ENCODE measurements at places on chromosomes 4 and X.
A peak's percentile ranks its signal among the peaks of the same experiment; 100 is the strongest.

DNA sequence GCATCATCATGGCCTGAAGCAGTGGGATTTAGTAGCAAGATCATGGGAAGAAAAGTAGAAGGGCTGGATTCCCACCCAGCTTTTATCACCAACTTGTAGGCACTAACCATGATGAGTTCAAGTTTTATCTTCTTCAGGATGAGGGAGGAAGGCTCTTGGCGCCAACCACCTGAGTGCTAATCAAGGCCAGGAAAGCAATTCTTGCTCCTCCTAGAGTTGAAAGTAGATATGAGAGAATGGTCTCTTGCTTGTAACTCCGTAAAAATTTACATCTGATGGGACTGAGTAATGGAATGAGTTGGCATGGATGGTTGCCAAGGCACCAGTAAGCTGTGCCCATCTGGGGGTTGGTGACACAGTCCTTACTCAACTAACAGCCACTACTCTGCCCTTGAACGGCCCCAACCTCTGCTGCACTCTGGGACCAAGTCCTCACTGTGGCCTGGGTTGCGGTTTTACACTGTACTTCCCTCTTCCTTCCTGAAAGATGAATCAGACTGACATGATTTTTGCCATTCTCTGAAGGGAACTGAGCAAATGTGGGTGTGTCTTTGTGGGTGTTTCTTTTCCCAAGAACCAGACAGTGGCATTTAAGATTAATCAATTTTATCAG lies 39.4 kb upstream of the NDP start:
- H3K36me3 ChIP-seq = no peaks in the 10 kb centered on the region
- no peak overlapping the region for H3K27ac ChIP-seq
- no peaks in the 10 kb centered on the region for H3K27me3 ChIP-seq
- H3K4me1 ChIP-seq = no peaks in the 10 kb centered on the region

- H3K4me1 ChIP-seq = peaks cover 22% of the 10 kb centered on the region
- peak overlapping the region; percentile 92 for H3K27ac ChIP-seq
- H3K36me3 ChIP-seq = no peaks in the 10 kb centered on the region
- peaks cover 3% of the 10 kb centered on the region for H3K27me3 ChIP-seq
Observed at GRCh38 chrX:1164322-1165288, 47.8 kb downstream of the CRLF2 start.

- no peaks in the 10 kb centered on the region for H3K4me1 ChIP-seq
- no peaks in the 10 kb centered on the region for H3K36me3 ChIP-seq
- H3K4me3 ChIP-seq = no peak overlapping the region
Observed at GRCh38 chrX:23389196-23389792, 54.6 kb downstream of the PTCHD1 start.

DNA sequence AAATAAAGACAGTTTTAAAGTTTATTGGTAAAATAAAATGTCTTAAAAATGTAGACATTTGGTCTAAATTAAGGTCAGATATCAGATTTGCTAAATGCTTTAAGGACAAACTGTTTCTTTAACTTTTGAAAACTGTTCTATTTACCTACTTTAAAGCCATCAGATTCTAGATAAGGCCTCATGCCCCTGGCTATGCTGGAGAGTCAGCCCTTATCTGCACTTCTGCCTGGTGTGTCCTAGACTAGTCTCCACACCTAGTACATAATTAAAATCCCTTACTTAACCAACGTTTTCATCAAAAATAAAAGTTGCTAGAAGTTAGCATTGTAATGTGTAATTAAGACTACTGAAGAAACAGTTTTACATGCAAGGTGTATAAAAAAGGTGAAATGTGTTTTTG lies 25.6 kb downstream of the HSD17B11 start:
- no peaks in the 10 kb centered on the region for H3K27me3 ChIP-seq
- H3K27ac ChIP-seq = no peak overlapping the region
- no peak for DNase-seq
- H3K4me1 ChIP-seq = peaks cover 4% of the 10 kb centered on the region
- peaks cover 43% of the 10 kb centered on the region for H3K36me3 ChIP-seq

GRCh38 chr4:178426871-178427270 lies 984.6 kb upstream of the AGA start:
- no peak overlapping the region for H3K4me3 ChIP-seq
- no peaks in the 10 kb centered on the region for H3K27me3 ChIP-seq
- H3K4me1 ChIP-seq = no peaks in the 10 kb centered on the region
- no peak for DNase-seq
- no peak overlapping the region for H3K27ac ChIP-seq

GRCh38 chrX:111182997-111183396 lies 87.0 kb downstream of the PAK3 start:
- no peaks in the 10 kb centered on the region for H3K27me3 ChIP-seq
- H3K4me3 ChIP-seq = no peak overlapping the region
- peaks cover 8% of the 10 kb centered on the region for H3K4me1 ChIP-seq
- H3K36me3 ChIP-seq = peaks cover 1% of the 10 kb centered on the region

DNA sequence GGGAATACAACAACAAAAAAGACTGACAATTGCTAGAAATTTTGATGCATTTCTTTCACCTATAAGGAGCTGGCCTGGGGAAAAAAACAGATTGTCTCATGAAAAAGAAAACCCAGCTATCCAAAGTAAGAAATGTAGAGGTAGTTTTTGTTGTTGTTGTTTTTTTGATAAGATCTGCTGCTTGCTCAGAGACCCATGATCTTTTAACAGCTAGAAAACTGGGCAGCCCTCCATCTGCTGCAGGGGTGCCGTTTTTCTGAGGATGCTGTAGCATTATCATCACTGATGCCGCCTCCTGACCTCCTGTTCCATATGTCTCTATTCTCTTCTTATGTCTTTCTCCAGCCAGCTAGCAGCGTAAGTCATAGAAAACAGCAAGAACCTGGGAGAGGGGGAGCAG lies 98.3 kb downstream of the BMPR1B start:
- no peak overlapping the region for H3K27ac ChIP-seq
- peaks cover 4% of the 10 kb centered on the region for H3K36me3 ChIP-seq
- H3K4me3 ChIP-seq = no peak overlapping the region
- no peak for DNase-seq

GRCh38 chrX:149259241-149259640 lies 245.9 kb downstream of the IDS start:
- H3K4me1 ChIP-seq = no peaks in the 10 kb centered on the region
- H3K27me3 ChIP-seq = no peaks in the 10 kb centered on the region
- DNase-seq = no peak

GRCh38 chr4:4860600-4861389 lies 1.3 kb downstream of the MSX1 start:
- peaks cover 14% of the 10 kb centered on the region for H3K4me1 ChIP-seq
- H3K4me3 ChIP-seq = peak overlapping the region; percentile 70
- H3K27ac ChIP-seq = no peak overlapping the region
- peaks cover 85% of the 10 kb centered on the region for H3K27me3 ChIP-seq
- no peak for DNase-seq

- H3K27me3 ChIP-seq = no peaks in the 10 kb centered on the region
- no peaks in the 10 kb centered on the region for H3K36me3 ChIP-seq
- H3K4me3 ChIP-seq = no peak overlapping the region
- H3K4me1 ChIP-seq = no peaks in the 10 kb centered on the region
- H3K27ac ChIP-seq = no peak overlapping the region
Observed at GRCh38 chr4:107058828-107059227, 22.7 kb upstream of the DKK2 start.

DNA sequence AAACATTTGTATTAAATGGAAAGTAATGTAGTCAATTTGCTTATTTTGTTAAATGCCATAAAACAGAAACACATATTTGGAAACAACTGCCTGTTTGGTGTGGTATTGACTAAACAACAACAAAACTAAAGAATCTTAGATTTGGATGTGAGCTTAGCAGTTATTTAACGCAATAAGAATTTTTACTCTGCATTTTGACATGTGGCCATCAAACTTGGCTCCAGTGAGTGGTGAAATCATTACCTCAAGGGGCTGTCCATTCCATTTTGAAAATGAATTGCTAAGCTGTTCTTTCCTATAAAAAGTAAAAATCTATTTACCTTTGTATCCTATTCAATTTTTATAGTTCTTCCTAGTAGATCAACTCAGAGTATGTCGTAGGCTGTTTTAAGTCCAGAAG lies 84.2 kb downstream of the DKK2 start:
- peaks cover 2% of the 10 kb centered on the region for H3K4me1 ChIP-seq
- H3K36me3 ChIP-seq = peaks cover 1% of the 10 kb centered on the region
- DNase-seq = no peak
- no peak overlapping the region for H3K4me3 ChIP-seq

DNA sequence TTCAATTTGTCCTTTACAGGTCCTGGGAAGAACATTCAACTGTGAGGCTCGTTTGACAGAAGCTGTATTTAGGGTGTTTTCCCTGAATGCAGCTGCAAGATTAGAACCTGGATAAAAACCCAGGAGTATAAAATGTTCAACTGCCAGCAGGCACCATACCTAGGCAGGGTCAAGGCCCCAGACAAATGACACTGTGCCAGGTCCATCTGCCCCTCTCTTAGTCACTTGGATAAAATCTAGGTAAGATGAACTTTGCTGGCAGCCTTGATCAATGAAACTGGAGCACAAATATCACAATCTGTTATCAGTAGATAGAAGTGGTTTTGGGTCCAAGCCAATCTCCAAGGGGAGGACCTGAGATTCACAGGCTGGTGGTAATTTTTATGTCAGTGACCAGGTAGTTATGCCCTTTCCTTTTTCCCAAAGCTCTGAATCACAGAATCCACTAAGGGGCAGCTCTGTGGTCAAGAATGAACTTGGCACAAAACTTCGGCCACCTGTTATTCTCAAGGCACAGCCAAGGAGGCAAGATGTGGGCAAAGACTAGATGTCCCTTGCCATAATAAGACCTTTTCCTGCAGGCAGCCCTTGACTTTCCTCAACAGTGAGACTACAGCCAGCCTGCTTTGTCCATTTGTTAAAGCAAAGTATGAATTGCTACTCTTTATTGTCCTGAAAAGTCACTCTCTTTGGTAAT lies 501.0 kb downstream of the PPARGC1A start:
- H3K4me1 ChIP-seq = no peaks in the 10 kb centered on the region
- H3K27me3 ChIP-seq = no peaks in the 10 kb centered on the region
- H3K4me3 ChIP-seq = no peak overlapping the region
- H3K36me3 ChIP-seq = no peaks in the 10 kb centered on the region
- no peak overlapping the region for H3K27ac ChIP-seq

DNA sequence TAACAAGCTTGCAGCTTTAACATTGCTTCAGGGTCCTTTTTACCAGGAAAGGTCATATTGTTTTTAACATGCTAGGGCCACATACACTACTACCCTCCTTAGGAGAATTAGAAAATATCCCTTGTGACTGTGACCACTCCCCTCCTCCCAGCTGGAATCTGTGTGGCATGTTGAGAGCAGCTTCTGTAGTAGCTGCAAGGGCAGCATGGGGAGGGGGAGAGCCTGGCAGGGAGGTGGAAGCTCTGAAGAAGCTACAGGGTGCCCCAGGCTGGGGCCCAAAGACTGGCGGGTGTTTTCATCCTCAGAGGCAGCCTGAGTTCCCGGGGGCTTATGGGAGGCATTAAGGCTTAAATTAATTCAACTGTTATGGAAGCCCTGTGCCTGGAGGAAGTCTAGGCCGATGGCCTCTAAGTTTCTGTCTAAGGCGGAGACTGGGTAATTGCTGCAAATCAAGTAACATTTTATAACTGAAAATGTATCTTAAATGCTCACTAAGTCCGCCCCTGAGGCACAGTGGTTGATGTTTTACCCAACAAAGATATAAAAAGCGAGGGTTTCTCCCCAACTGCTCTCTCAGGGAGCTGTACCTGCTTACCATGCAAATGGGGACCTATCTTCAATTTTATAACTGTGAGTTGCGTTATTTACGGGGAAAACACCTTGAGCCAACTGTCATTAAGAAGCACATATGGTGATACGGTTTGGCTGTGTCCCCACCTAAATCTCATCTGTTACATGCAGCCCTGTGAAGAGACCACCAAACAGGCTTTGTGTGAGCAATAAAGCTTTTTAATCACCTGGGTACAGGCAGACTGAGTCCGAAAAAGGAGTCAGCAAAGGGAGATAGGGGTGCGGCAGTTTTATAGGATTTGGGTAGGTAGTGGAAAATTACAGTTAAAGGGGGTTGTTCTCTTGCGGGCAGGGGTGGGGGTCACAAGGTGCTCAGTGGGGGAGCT lies 37.4 kb upstream of the STS start:
- no peaks in the 10 kb centered on the region for H3K27me3 ChIP-seq
- peaks cover 32% of the 10 kb centered on the region for H3K4me1 ChIP-seq
- no peak for DNase-seq
- no peak overlapping the region for H3K4me3 ChIP-seq

DNA sequence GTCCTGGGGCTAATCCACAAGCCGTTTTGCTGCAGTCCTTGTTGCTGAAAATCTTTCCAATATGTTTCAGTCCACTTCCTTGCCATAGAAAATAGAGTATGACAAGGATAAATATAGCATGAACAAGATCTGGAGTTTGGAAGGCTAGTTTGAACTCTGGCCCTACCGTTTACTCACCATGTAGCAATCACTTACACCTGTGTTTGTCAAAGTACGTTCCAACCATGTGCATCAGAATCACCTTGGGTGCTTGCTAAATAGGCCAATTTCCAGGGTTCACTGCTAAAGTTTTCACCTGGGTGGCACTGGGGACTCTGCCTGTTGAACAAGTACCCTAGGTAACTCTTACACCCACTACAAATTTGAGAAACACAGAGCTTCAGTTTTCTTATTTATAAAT lies 188.9 kb downstream of the ENOX2 start:
- no peaks in the 10 kb centered on the region for H3K36me3 ChIP-seq
- no peak for DNase-seq
- peaks cover 16% of the 10 kb centered on the region for H3K4me1 ChIP-seq
- H3K27ac ChIP-seq = no peak overlapping the region

DNA sequence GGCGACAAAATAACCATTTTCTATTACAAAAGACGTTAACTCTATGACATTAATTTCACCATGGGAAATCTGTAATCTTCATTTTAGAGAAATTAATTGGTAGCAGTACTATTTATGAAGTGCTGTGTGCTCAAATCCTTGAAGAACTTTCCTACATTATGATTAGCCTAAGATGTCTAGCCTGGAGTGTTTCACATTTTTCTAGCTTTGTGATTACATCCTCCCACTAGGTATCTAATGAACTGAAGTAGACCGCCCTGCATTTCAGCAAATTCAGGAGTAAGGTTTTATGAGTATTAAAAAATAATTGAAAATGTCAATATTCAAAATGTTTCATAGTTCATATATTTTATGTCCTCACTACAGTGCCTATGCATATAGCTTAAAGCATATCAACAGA lies 713.1 kb downstream of the CCSER1 start:
- no peak overlapping the region for H3K4me3 ChIP-seq
- H3K4me1 ChIP-seq = peaks cover 5% of the 10 kb centered on the region
- H3K27me3 ChIP-seq = no peaks in the 10 kb centered on the region
- H3K36me3 ChIP-seq = no peaks in the 10 kb centered on the region

Measured in progenitor cell of endocrine pancreas (in vitro differentiated cells).